ENCODE measurements at places on chromosomes 1 and 21. TPM values are rescaled to one million over a fixed set of nuclear protein-coding genes. Genes with fewer than 3 reads are reported as not detected.

Gene C8B
- polyA plus RNA-seq = not detected

Gene UQCRHL
- 0.92 TPM for polyA plus RNA-seq

Gene PGLYRP3
- polyA plus RNA-seq = not detected

Gene RBM8A
- polyA plus RNA-seq = 225 TPM

Gene LCE3E
- polyA plus RNA-seq = not detected

Gene SLC26A9
- 0.44 TPM for polyA plus RNA-seq

Gene RGSL1
- polyA plus RNA-seq = not detected

Gene GBP7
- polyA plus RNA-seq = 0.18 TPM

Gene ARHGEF19
- 18.9 TPM for polyA plus RNA-seq

Gene SEMA4A
- polyA plus RNA-seq = 14.8 TPM

Gene APOBEC4
- polyA plus RNA-seq = not detected

Gene PLA2G2A
- polyA plus RNA-seq = not detected

Gene ITLN1
- 1.2 TPM for polyA plus RNA-seq

Gene UTS2
- polyA plus RNA-seq = not detected

Gene DOP1B
- 6.4 TPM for polyA plus RNA-seq

Gene PCSK9
- 1.1 TPM for polyA plus RNA-seq

Gene PAPPA2
- polyA plus RNA-seq = 90.1 TPM

Gene STYXL2
- polyA plus RNA-seq = 0.51 TPM
